ENCODE measurements at places on chromosomes 12 and 14.

DNA sequence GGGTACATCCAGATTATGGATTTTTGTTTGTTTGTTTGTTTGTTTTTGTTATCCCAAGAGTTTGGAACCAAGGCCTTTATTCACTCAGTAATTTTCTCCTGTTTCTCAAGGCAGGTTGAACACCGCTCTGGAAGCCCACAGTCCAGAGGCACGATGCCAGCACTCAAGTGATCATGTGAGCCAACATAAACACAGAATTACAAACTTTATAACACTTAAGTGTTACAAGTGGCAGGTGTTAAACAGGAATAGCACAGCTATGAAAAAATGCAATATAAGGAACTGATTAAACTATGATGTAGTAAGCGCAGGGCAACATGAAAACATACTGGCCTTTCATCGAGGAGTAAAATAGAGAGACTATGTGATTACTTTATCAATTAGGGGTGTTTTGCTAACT, 1885.8 kb upstream of the SEL1L start:
- DNase-seq: no peak

- DNase-seq: peak; percentile 50
Observed at GRCh38 chr14:50001151-50001998, 108.5 kb downstream of the ARF6 start.

DNA sequence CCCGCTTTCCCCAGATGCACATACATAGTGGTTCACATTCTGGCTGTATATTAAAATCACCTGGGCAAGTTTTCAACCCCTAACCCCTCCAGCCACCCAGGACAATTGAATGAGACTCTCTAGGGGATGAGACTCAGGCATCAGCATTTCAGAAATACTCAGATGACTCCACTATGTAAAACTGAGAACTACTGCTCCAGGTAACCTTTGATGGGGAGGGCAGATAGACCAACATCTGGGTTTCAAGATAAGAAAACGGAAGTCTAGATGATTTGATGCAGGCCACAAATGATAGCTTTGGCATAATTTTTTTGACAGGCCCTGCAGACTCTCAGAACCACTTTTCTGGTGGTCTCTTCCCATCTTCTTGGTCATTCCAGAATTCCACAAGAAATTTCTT, 341.1 kb downstream of the EMP1 start:
- DNase-seq: no peak

GRCh38 chr12:114064497-114064896, 98.4 kb upstream of the RBM19 start:
- no peak for DNase-seq

GRCh38 chr12:88471331-88472045, 108.8 kb downstream of the KITLG start:
- DNase-seq: no peak

DNA sequence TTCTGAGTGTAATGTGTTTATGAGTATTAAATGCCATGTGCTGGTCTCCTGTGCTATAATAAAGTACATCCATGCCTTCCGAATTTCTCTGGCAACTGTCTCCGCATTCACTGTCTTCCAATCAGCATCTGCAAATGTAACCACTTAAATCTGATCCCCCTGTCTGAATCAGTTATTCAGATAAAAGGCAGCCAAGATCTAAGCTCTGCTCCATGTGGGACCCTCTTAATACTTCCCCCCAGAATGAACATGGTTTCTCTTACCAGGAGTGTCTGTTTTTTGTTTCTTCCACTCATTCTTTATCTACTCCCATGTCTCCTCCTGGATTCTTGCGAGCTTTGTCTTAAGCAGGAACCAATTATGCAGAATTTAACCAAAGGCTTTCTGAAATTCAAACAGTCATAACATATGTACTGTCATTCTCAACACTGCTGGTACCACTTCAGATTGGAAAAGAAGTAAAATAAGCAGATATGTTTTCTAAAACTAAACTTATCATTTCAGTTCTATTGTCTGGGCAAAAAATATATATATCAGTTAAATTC, 996.7 kb upstream of the FLRT2 start:
- DNase-seq: no peak
